Activated CD4-positive, alpha-beta T cell treated with anti-CD3 and anti-CD28 coated beads for 36 hours (primary cell): ENCODE measurements at places on chromosomes 2 and 18.

DNA sequence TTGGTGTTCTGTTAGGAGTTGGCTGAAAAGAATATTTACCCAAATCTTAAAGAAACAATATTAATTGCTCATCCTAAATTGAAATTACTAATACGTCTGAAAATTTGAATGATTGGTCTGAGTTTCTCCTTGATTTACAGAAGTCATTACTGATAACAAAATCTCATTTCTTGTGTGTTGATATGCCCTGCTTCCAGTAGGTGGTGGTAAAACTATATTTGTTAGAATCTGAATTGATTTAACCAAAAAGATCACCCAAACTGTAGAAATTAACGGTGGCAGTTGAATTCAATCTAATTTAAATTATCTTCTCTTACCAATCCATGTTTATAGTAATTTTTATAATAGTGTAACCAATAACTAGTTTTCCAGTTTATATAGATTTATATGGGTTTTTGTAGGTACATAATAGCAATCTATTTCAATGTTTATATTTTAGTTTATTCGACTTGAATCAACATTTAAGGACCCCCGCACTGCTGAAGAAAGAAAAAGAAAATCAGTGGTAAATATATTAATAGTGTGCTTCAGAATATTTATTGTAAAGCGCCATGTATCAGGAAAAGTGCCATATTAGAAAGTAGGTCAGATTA lies 38.3 kb downstream of the PAPOLG start:
- H3K27me3 ChIP-seq = no peaks in the 10 kb centered on the region
- no peak overlapping the region for H3K27ac ChIP-seq
- DNase-seq = no peak
- H3K4me3 ChIP-seq = no peak overlapping the region

- H3K27ac ChIP-seq = no peak overlapping the region
- no peak for DNase-seq
- H3K36me3 ChIP-seq = no peaks in the 10 kb centered on the region
Observed at GRCh38 chr2:625415-626333, 51.5 kb downstream of the TMEM18 start.

GRCh38 chr2:162579986-162580385 lies 236.1 kb downstream of the GCA start:
- no peaks in the 10 kb centered on the region for H3K4me1 ChIP-seq
- H3K27me3 ChIP-seq = no peaks in the 10 kb centered on the region
- H3K4me3 ChIP-seq = no peak overlapping the region
- no peaks in the 10 kb centered on the region for H3K36me3 ChIP-seq
- H3K27ac ChIP-seq = no peak overlapping the region

DNA sequence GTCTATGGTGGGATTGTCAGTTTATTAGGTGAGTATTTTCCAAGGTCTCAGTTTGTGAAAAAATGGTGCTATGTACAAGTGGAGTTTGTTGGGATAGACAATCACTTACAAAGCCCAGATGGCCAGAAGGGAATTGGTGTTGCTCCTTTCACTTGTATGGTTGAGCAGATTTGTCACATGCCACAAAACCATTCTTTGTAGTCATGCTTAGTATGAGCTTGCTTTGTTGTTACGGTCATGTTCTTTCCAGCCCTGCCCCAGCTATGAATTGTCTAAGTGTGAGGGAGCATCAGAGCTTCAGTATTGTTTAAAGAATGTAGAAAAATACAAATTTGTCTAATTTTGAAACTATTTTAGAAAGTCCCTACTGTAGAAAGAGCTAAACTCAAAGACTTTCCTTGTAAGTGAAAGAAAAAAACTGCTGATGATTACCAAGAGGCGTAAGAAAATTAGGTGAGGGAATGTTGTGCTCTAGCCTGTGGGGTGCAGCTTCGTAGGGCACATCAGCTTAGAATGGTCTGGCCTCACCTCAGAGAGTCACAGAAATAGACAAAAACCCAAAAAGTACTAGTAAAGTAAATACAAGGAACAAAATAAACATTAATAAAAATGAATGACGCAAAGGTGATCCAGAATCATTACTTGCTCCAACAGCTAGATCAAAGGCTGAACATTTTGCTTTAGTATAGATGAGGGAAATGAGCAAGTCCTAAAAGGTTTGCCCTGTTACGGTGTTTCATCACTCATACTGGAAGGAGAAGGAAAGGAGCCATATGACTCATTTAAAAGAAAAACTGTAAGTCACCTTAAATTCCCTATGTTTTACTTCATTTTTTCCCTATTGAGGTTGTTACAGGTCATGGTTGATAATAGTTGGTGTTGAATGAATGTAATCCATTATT lies 9.2 kb downstream of the TGIF1 start:
- peaks cover 57% of the 10 kb centered on the region for H3K36me3 ChIP-seq
- peak; percentile 48 for DNase-seq
- no peaks in the 10 kb centered on the region for H3K27me3 ChIP-seq

- no peak for DNase-seq
- peaks cover 9% of the 10 kb centered on the region for H3K27me3 ChIP-seq
- H3K4me3 ChIP-seq = no peak overlapping the region
- no peak overlapping the region for H3K27ac ChIP-seq
- no peaks in the 10 kb centered on the region for H3K36me3 ChIP-seq
- H3K4me1 ChIP-seq = peaks cover 2% of the 10 kb centered on the region
Observed at GRCh38 chr2:167843657-167844056, 403.7 kb downstream of the STK39 start.

GRCh38 chr18:59054496-59055287 lies 85.0 kb upstream of the SEC11C start:
- no peaks in the 10 kb centered on the region for H3K36me3 ChIP-seq
- no peak for DNase-seq
- H3K27me3 ChIP-seq = peaks cover 10% of the 10 kb centered on the region
- H3K27ac ChIP-seq = no peak overlapping the region

GRCh38 chr18:76388261-76388660 lies 106.8 kb downstream of the ZNF516 start:
- H3K36me3 ChIP-seq = peaks cover 1% of the 10 kb centered on the region
- no peaks in the 10 kb centered on the region for H3K27me3 ChIP-seq
- H3K27ac ChIP-seq = no peak overlapping the region
- DNase-seq = no peak

- no peaks in the 10 kb centered on the region for H3K36me3 ChIP-seq
- H3K27ac ChIP-seq = peak overlapping the region; percentile 22
- H3K4me1 ChIP-seq = peaks cover 30% of the 10 kb centered on the region
- peak overlapping the region; percentile 48 for H3K4me3 ChIP-seq
- H3K27me3 ChIP-seq = peaks cover 41% of the 10 kb centered on the region
- DNase-seq = peak; percentile 82
Observed at GRCh38 chr2:29314816-29315571, 199.8 kb downstream of the CLIP4 start.

GRCh38 chr2:240563951-240564560 lies 3.9 kb downstream of the DUSP28 start:
- H3K4me1 ChIP-seq = peaks cover 55% of the 10 kb centered on the region
- H3K27ac ChIP-seq = peak overlapping the region; percentile 98
- peak overlapping the region; percentile 87 for H3K4me3 ChIP-seq
- DNase-seq = no peak

GRCh38 chr2:207871506-207871905 lies 101.8 kb upstream of the FZD5 start:
- no peaks in the 10 kb centered on the region for H3K36me3 ChIP-seq
- no peak overlapping the region for H3K27ac ChIP-seq
- H3K4me3 ChIP-seq = no peak overlapping the region
- H3K4me1 ChIP-seq = no peaks in the 10 kb centered on the region
- H3K27me3 ChIP-seq = no peaks in the 10 kb centered on the region
